ENCODE measurements at places on chromosomes 13 and 19. TPM values are rescaled to one million over a fixed set of nuclear protein-coding genes. Genes with fewer than 3 reads are reported as not detected.
A peak's percentile ranks its signal among the peaks of the same experiment; 100 is the strongest.

DNA sequence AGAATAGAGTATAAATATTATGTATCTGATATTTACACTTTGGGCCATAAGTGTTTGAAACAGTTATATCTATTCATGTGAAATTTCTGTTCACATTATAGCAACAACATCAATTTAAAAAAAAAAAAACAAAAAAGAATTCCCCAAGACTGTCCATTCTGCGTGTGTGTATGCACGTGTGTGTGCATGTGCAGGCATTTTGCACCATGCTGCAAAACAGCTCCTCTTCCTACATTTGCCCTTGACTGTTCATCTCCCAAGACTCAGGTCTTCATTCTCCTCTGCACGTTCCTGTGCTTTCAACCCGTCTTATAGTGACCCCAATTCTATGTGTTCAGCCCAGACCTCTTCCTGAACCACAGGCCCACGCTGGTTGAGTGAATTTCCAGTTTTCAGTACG, 149.4 kb downstream of the SHISA2 start:
- no peak for DNase-seq

- DNase-seq, result no peak
Measured at GRCh38 chr13:36776175-36776574, 42.8 kb upstream of the RFXAP start.

DNA sequence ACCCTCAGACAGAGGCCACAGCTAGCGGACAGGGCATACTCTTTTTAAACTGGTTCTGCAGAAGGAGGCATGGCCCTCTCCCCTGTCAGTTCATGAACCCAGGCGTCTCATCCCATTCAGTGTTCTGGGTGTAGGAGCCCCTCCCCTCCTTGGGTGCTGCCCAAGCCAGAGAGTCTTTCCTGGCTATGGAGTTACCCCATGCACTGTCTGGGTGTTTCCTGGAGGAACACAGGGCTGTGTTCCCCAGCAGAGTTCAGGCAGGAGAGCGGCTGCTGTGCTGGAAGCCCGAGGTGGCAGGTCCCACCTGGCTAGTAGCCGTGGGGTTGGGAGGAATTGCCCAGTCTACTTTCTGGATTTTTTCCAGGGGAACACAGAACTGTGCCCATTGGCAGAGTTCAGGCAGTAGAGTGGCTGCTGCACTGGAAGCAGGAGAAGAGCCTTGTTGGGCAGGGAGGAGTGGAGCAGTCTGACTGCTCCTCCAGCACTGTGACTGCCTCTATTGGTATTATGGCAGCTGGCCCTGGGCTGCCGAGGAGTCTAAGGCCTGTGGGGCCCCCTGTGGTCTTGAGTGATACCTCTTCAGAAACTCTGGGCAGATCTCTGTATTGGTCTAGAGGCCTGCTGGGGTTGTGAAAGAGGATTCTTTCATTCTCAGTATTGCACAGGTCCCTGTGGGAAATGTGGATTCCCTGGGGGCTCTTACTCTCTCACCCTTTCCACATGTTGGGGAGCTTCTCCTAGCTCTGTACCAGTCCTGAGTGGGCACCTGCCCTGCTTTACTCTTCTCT, 168.3 kb downstream of the PCDH20 start:
- no peak for DNase-seq

GRCh38 chr19:49149652-49150105, 5.5 kb downstream of the HRC start:
- DNase-seq, result peak; percentile 76

- no peak for DNase-seq
Measured at GRCh38 chr13:28220166-28220565, 81.8 kb downstream of the PAN3 start.

DNA sequence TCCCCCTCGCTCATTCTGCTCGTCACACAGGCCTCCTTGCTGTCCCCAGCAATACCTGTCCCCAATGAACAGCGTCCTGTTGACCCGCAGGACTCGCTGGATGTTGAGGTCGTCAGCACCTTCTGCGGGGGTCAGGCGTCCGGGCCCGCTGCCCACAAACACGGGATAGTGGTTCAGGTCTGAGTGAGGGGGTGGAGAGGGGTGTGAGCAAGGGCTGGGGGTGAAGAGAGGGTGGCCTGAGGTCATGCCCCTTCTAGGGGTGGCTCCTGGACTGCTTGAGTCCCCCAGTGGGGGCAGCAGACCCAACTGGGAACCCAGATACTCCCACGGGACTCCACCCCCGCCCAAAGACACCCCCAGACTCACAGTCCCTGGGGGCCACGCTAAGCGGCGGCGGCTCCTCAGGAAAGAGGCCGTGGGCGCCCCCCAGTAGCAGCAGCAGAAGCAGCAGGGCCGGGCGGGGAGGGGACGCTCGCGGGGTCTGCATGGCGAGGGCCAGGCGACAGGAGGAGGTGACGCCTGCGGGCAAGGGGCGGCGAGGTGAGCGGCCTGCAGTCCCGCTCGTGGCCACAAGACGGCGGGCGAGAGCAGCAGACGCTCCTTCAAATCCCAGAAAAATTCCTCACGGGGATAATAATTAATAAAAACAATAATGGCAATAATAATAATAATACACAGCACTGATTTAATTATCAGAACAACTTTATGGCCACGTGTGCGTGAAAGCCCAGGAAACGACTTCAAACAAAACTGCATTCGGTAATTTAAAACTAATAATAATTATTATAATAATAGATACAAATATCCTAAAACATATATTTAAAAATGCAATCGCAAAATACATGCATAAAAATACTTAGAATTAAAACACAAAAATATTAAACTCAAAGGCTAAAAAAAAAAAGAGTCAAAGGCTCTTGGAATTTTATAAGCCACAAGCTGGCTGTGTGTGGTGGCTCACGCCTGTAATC, 1.2 kb downstream of the SEMA6B start:
- DNase-seq, result peak; percentile 72

DNA sequence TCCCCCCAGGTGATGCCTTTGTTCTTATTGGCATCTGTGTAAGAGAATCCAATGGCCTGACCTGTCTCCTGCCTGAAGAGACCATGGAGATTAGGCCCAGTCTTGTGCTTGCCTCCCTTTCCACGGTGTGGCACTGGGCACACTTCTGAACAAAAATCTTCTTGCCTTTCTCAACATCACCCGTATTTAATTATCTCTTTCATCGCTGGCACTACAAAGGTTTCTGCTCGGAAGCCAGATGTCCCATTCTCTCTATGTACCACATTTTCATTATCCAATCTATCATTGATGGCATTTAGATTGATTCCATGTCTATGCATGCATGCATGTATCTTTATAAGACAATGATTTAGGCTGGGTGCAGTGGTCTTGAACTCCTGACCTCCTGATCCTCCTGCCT, 74.3 kb downstream of the SLC25A15 start:
- no peak for DNase-seq

DNA sequence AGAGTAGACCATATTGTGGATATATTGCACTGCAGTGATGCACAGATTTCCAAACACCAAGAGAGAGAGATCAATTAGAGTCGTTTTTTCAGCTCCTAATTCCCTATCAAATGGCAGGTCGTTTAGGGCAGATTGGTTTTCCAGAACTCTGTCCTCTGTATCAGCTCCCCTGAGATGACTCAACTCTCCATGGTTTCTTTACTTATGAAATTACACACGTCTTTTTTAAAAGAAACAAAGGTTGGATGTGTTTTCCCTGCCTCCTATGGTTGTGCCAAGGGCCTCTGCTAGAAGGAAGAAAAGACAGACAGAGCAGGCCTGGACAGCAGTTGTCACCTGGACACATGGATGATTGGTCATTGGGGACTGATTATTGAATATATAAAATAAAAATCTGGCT, 478.1 kb upstream of the NBEA start:
- no peak for DNase-seq

GRCh38 chr19:35517342-35517741, 3.9 kb upstream of the DMKN start:
- no peak for DNase-seq

DNA sequence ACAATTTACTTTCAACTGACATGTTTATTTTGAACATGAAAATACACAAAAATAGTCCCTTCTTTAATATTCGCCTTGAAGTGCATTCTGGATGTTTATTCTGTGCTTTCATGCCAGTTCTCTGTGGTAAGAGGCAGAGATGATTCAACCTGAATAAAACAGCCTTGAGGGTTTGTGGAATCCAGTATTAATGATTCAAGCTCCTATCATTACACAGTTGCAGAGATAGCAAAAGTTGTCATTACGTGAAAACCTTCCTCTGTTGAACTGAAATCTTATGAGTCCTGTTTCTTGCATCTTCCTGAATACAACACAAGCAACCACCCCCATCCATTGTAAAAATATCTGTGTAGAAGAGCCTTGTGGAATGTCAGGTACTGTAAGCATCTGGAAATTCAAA, 142.3 kb upstream of the HTR2A start:
- DNase-seq, result no peak

DNA sequence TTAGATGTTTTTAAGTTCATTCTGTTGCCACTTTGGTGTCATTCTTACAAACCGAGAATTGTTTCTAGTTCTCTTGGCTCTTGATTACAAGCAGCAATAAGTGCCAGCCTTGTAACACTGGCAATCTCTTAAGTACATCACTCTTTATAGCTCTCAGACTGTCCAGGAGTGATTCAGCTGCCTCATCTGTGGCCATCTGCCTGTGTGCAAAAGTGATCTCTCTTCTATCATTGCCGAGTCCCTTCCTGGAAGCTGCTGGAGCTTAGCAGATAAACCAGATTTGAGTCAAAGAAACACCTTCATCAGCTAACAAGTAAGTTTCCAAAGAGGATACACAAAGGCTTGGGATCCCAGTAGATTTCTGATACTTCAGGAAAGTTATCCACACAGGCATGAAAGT, 23.2 kb downstream of the STOML3 start:
- DNase-seq, result no peak

GRCh38 chr13:97724450-97724849, 229.0 kb upstream of the IPO5 start:
- no peak for DNase-seq

DNA sequence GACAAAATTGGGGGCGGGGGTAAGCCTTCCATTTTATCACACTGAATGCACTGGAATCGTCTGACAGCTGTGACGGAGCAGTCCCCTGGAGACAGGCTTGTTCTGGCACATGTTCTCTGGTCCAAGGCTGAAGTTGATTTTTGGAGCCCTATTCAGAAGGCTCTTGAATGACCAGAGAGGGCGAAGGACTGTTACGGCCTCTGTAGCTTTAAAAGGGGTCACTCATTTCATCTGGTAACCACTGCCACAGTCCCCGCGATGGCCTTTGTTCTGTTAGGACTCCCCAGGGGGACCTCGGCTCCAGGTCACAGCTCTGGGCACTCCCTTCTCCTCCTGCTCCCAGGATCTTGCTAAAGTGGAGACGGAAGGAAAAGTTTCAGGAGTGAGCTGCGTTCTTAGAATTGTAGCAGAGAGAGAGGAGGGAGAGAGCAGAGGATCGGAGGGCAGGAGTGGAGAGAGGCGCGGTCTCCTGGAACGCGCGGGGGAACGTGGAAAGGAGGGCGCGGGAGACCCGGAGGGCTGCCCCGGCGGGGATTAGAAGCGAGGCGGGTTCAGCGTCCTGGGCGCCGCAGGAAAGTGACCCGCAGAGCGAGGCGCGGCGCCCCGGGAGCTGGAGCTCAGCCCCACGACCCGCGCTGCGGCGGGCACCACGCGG, 134.3 kb upstream of the MYO16 start:
- DNase-seq, result no peak

DNA sequence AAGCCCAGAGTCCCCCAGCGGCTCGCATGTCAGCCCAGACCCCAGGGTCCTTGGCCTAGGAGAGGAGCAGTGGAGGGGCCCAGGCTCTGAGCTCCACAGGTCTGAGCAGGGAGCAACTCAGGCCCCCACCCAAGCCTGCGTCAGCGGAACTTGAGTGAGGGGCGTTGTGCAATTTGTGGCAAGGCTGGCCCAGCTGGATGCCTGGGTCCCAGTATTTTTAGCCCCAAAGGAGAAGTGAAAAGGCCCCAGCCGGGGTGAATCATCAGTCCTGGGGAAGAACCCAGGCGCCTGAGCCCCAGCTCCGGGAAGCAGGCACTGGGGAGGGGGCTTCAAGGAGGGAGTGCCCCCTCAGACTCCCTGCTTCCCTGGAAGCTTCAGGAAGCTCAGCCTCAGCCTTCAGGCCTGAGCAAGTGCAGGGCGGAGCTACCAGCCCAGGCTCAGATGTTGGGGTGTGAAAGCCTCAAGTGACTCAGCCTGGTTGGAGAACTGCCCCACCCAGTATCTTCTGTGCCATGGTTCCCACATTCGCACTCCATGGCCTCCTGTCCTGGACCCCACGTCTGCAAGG, 7.2 kb downstream of the MED29 start:
- DNase-seq, result peak; percentile 81

GRCh38 chr19:17054746-17055145, 20.5 kb downstream of the HAUS8 start:
- no peak for DNase-seq

The FREM2 gene
- total RNA-seq, result 0.64 TPM

The GARIN5A gene
- total RNA-seq, result 1.2 TPM

The CGB1 gene
- total RNA-seq, result not detected

The PIP5K1C gene
- total RNA-seq, result 34.7 TPM

The CLDND2 gene
- total RNA-seq, result not detected
